CD4-positive, alpha-beta T cell treated with Interleukin-12 subunit alpha and Interleukin-12 subunit beta, for 1 hour (primary cell): ENCODE measurements at places on chromosomes 6 and 20.

- DNase-seq = no peak
These were observed 35.7 kb downstream of the COX4I2 start for GRCh38 chr20:31673435-31673834.

- DNase-seq = peak; percentile 76
These were observed 1.8 kb downstream of the NFKBIE start for GRCh38 chr6:44263354-44264100.

GRCh38 chr6:138953451-138953850 is 34.6 kb downstream of the REPS1 start:
- DNase-seq = no peak

- no peak for DNase-seq
These were observed 169.2 kb downstream of the ZFAND3 start for GRCh38 chr6:37988696-37989095.

DNA sequence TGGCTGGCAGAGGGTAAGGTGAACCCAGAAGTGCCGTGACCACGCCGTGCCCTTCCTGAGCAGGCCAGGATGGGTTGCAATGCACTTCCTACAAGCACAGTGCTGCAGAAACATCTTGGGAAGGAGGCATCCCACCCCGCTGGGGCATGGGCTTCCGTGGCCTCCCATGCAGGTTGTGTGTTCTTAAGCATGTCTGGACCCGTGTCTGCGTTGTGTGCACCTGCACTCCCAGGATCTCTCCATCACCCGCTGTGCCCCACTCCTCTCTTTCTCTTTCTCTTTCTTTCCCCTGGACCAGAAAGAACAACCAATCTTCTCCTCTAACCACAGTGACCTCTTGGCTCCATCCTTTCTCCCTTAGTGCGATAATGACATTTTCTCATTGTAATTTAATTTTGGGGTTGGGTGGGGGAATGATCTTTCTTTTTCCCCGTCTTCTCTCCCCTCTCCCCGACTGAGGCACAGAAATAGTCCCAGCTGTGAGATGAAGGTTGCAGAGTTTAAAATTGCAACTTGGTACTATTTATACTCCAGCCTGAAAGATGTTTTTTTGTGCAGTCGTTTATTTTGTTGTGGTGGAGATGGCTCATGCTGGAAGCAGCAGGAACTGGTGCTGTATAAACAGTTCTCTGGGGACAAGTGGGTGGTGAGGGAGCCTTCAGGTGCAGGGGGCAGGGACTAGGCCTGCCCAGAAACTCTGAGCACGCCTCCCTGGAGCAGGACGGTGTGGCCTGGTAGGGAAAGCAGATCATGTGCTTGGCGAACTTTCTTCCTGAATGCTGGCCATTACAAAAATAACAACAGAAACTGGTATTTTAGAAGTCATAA is 20.5 kb downstream of the BCAS4 start:
- DNase-seq = no peak
